ENCODE measurements at places on chromosomes 4 and X.

DNA sequence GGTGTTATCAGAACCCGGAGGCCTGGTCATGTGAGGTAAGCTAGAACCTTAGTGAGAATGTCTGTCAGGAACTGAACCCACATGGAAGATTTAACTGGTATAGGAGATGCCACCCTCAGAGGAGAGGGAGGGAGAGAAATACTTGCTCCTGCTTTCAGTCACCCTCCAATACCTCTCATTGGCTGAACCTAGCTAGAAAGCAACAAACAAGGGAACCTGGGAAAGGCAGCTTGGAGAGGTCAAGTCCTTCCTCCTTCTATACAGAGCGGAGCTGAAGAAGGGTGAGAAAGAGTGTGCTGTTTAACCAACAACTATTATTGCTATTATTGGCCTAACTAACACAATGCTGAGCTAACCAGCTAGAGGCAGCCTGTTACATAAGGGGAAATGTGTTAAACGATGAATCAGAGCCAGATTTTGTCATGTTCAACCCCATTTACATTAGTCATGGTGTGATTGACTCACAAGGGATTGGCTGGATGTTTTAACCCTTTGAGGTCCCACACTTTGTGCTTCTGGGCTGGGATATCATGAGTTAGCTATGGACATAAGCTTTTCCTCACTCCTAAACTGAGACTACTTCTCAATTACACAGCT lies 96.5 kb upstream of the ESX1 start:
- no peak for DNase-seq

GRCh38 chr4:140807491-140808252 lies 51.5 kb upstream of the TBC1D9 start:
- DNase-seq = no peak

- DNase-seq = no peak
Observed at GRCh38 chr4:47287735-47288134, 175.8 kb downstream of the COMMD8 start.

DNA sequence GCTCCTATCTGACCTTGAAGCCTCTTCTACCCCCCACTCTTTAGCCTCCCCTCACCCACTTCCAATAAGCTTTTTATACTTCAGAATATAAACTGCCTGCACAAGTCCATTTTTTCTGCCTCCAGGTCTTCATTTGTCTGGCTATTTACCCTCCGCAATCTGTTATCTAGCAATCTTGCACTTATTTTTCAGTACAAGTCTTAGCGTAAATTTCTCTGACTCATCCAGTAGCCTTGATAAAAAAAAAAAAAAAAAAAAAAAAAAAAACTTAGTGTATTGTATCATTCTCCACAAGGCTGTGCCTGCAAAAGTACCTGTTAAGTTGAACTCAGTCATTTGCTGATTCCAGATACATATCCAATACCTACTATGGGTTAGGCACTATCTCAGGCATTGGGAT lies 219.5 kb upstream of the DKK2 start:
- no peak for DNase-seq

DNA sequence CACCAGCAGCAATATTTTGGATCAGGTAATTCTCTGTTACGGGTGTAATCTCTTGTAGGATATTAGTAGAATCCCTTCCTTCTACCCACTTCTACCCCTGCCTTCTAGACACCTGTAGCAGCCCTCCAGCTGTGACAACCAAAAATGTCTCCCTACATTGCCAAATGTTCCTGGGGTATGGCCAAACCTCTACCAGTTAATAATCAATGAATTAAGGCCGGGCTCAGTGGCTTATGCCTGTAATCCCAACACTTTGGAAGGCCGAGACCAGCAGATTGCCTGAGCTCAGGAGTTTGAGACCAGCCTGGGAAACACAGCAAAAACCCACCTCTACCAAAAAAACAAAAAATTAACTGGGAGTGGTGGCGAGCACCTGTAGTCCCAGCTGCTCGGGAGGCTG lies 9.9 kb downstream of the MAML3 start:
- no peak for DNase-seq

- DNase-seq = no peak
Observed at GRCh38 chr4:56684320-56685050, 3.4 kb upstream of the HOPX start.

All from stimulated activated CD4-positive, alpha-beta T cell treated with anti-CD3 and anti-CD28 coated beads, Interleukin-2, amount 100 ng/mL, for 48 hours (primary cell).